Hematopoietic multipotent progenitor cell treated with erythropoietin and hydrocortisone succinate and interleukin-3 and kit ligand, for 17 days (in vitro differentiated cells): ENCODE measurements at places on chromosomes 6 and 20.

DNA sequence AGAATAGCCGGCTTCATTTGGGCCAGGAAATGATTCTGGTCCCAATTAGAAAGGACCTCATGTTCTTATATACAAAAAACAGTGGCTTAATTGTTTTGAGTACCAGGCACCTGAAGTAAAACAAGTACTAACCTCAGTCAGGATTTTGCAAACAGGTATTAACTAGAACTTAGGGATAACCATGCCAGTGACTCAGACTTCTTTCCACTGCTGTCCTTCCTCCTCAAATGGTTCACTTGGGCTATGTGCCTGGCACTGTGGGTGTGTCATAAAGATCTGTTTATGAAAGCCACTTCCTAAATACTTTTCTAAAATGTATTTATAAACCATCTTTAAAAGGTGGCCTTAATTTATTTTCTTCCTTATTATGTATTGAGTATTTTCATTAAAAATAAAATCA, 10.7 kb downstream of the CLDN20 start:
- no peak for DNase-seq

- DNase-seq: no peak
These were observed 39.7 kb upstream of the PTCHD4 start for GRCh38 chr6:48150701-48151100.

GRCh38 chr6:166318227-166318626, 10.0 kb upstream of the PRR18 start:
- no peak for DNase-seq

- no peak for DNase-seq
These were observed 20.9 kb downstream of the UTRN start for GRCh38 chr6:144305985-144306384.

- no peak for DNase-seq
These were observed 8.1 kb downstream of the EDN1 start for GRCh38 chr6:12298017-12298978.

GRCh38 chr20:51014797-51015722, 7.8 kb downstream of the KCNG1 start:
- DNase-seq: no peak

- no peak for DNase-seq
These were observed 238.5 kb upstream of the SUPT3H start for GRCh38 chr6:45616209-45616608.

- DNase-seq: no peak
These were observed 183.6 kb downstream of the EPHA7 start for GRCh38 chr6:93235775-93236174.

- DNase-seq: no peak
These were observed 51.2 kb upstream of the KCNG1 start for GRCh38 chr20:51074062-51074461.

DNA sequence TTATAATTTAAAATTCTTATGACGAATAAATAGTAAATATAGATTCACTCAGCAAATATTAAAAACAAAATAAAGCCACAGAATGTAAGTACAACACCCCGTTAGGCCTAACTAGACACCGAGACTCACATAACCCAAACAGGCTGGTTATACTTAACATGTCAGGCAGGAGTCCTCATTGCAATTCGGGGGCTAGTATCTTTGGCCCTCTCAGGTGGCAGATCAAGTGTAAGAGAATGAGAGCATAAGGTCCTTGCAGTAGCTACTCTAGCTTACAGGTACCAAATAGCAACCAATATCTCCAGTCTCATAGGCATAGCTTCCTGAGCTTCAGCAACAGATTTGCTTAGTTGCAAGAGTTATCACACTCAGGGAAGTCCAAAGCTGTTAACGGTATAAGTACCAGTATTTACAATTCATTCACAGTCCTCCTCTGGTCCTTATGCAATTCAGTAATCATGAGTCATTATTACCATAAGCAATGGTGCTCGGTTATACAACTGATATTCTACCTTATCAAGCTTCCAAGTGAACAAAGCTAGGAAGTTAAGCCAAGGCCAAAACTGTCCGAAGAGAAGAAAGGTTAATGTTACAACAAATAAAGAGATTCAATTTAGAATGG, 20.1 kb downstream of the REV3L start:
- DNase-seq: peak; percentile 37

- DNase-seq: no peak
These were observed 56.2 kb downstream of the CTCFL start for GRCh38 chr20:57468523-57469417.

GRCh38 chr6:108850669-108851465, 2.6 kb downstream of the ARMC2 start:
- DNase-seq: no peak

- DNase-seq: peak; percentile 58
These were observed 123.0 kb downstream of the SLC16A10 start for GRCh38 chr6:111210194-111210728.

GRCh38 chr20:24337551-24337950, 131.9 kb upstream of the SYNDIG1 start:
- no peak for DNase-seq

- no peak for DNase-seq
These were observed 5.6 kb upstream of the VNN2 start for GRCh38 chr6:132763269-132763668.

DNA sequence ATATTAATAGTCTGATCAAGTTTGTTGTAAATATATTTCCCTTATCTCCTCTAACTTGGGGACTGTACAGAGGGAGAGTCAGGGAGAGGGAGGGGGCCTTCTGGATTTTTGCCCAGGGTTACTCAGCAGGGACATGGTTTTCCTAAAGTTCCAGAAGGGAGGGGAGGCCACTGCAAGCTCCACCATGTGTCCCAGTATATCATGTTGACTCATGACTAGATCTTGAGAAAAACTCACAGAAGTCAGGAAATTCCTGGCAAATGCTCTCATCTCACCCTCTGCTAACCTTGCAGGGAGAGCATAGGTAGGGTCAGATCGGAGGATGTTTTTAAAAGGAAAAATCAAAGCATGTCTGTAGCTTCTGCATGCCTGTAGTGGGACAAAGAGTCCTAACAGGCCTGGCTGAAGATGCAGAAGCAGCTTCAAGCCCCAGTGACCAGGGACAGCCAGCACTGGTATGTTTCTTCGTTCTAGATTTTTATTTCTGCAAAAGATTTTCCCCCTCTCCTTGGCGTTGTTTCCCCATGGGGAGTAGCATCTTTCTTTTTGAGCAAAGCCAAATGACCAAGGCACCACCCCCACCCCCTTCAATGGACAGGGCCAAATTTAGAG, 272.9 kb upstream of the SUPT3H start:
- DNase-seq: no peak

DNA sequence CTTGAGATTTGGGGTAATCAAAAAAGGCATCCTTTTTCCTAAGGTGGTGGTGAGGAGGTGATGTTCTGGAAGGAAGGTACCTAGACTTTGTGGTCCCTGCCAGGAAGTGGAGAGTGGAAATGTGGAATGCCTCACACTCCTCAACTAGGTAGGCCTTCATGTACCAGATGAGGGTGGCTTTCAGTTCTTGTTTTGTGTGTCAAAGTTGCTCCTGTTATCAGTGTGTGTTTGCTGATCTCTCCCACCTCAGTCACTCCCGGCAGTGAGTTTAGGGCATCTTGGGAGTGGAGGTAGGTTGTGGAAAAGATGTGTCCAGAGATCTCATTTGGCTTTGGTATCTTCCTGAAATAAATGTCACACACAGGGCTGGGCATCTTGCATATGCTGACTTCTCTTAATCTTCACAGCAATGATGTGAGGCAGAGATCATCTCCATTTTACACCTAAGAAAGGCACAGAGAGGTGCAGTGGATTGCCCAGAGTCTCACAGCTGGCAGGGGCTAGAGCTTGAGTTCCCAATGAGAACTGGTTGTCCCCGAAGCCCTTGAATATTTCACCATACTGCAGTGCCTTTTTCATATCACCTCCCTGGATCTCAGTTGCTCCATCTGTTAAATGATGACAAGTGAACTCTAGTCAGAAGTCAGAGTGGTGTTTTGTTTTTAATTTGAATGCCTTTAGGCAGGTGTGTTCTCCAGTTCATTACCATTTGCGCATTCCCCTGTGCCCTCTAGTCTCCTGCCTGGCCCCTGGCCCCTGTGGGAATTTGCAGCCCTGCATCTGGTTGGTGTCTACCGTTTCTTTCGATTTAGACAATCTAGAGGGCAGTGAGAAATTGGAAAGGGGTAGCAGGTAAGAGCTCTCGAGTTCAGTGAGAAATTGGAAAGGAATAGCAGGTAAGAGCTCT, 2.9 kb downstream of the PKIG start:
- no peak for DNase-seq

- DNase-seq: no peak
These were observed 9.6 kb upstream of the TRIM31 start for GRCh38 chr6:30122515-30122914.

GRCh38 chr20:32727683-32728082, 15.6 kb downstream of the COMMD7 start:
- no peak for DNase-seq

DNA sequence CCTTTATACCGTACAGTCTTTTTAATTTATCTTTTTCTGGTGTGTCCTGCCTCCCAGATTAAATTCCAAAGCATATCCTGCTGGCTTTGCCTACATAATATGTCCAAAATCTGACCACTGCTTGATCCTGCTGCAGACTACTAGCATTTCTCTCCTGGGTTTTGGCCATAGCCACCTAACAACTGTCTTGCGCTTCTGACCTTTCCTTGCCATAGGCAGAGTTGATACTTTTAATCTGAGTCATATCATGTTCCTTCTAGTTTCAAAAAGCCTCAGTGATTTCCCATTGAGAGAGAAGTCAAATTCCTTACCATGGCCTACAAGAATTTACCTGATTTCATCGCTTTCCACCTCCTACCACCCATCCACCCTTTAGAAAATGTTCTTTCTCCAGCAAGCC, 104.8 kb downstream of the BCKDHB start:
- DNase-seq: no peak

DNA sequence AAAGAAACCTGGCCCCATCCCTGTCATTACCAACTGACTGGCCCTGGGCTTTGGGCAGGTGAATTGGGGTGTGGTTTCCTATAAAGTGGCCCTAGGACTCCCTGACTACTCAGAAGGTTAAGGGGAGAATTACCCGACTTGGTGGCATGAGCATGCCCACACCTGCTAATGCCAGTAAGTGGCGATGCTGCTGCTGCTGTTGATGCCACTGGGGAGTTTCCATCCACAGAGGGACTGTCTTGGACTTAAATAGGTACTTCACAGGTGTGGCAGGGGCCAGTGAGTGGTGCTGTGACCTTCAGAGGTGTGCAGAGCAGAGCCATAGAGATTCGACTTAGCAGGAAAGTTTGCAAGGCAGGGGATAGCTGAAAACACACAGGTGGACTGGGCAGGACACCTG, 32.6 kb upstream of the MDFI start:
- no peak for DNase-seq

DNA sequence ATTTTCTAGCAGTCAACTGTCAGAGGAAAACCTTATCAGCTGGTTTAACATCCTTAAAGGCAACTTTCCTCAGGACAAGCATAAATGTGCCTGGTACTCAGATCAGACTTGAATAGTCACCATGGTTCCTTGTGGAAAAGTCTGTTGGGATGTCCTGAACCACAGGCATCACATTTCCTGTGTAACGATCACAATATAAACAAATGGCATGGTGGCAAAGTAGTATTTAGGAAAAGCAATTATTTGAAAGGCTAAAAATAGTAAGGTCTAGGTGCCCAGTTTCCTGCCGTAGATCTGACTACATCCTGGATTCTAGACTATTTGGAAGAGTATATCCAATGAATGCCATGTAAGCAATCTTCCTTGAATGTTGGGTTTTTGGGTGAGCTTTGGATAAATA, 271.9 kb upstream of the AGPAT4 start:
- no peak for DNase-seq

GRCh38 chr6:129683601-129684322, 26.2 kb downstream of the ARHGAP18 start:
- no peak for DNase-seq

DNA sequence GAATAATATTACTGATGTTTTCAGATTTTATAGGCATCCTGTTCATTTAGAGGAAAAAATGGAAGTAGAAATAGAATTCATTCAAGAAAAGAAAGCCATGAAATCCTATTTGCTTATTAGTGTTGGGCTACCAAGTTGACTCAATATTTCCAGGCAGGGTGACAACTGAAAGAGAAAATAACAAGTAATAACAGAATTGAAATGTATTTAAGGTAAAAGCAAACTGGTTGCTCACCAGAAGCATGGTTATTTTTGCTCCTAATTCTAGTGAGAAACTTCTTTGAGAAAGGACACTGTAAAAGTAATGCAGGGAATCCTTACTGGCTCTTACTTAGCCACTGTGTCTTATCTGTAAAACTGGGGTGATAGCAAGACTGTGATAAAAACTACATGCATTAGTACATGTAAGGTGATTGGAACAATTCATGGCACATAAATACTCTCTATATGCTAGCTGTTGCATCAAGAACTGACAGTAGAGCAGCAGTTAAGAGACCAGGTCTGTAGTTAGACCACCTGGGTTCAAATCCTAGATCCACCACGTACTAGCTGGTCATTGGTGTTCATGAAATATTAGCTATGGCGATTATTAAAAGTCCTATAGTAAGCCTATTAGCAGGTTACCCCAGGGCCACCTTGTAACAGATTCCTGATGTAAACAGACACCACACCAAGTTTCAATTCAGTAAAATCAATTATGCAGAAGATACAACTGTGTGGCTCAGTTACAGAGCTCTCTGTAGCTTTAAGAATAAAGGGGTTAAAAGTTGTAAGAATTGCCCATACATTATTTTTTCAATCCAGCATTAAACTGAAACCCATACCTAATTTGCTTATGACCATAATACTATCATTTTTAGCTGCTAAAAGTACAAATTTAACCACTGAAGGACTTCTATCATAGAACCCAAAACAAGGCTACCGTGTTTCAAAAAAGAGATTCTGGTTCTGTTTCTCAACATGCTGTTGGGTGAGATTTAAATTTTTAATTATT, 159.2 kb upstream of the COL21A1 start:
- DNase-seq: no peak

DNA sequence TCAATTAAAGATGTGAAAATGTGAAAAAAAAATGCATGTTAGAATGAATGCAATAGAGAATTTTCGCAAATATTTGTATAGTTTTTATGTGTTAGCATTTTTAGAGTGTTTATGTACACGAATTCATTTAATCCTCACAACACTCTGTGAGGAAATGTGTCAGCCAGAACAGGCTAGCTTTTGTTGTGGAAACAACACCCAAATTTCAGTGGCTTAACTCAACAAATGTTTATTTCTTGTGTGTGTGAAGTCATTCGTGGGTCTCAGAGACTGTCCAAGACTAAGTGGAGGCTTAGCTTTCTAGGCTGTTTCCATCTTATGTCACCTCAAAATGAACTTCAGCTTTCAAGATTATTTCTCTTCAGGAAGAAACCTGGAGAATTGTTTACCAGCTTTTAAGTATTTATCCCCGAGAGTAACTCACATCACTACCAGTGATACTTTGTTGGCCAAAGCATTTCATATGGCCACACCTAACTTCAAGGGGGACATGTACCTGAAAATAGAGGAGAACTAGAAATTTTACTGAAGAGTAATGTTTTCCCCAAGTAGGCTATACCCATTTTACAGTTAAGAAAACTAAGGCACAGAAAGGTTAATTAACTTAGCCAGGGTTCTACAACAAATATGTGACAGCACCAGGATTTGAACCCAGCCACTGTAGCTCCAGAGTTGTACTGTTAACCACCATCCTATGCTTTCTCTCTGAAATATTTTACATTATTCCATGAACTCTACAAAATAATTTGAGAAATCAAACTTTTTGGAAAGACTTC, 306.1 kb downstream of the QKI start:
- DNase-seq: no peak
